ENCODE measurements at places on chromosomes 12 and 14. TPM values are rescaled to one million over a fixed set of nuclear protein-coding genes. Genes with fewer than 3 reads are reported as not detected.

- no peak for DNase-seq
Measured at GRCh38 chr14:51464411-51464810, 187.3 kb upstream of the FRMD6 start.

DNA sequence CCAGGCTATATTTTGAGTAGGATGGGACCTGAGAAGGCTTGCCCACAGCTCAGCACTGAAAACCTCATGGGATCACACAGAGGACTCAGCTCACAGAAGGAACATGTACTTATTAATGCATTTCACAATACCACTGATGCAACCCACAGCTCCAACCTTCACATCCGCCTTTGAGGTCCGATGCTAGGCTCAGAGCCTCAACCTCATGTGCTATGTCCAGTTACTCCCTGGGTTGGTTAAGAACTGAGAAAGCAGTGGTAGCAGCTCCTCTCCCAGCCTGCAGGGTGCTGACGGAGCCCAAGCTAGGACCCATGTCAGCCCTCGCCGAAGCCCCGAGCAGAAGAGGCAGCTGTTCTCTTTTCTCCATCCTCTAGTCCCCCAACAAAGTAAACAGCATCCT lies 52.9 kb downstream of the SPTB start:
- DNase-seq: no peak

- DNase-seq: no peak
Measured at GRCh38 chr12:47832263-47832933, 12.7 kb upstream of the HDAC7 start.

DNA sequence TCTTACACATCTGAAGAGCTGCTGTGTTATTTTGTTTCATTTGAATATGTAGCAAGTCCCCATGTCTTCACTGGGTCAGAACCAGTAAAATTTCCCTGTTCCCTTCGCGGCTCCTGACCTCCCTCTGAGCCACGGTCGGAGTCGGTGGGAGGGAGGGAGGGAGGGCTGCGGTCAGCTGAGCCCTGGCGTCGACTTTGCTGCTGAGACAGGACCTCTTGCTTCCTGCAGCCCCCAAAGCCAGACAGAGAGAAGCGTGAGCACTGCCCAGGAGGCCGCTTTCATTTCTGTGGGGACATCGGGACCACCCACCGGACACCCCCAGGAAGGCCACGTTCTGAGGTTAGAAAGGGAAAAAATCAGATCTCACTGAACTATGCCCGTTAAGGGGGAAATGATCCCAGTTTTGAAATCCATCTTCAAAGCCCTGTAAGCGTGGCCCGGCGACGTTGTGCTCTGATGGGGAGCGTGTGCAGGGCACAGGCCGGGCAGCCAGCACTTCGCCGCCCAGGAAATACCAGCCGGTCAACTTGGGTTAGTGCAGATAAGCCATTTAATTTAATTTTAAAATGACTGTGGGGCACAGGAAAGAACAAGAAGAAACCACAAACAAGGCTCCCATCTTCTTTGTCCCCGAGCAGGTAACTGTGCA lies 42.1 kb downstream of the NOC4L start:
- DNase-seq: peak; percentile 75

DNA sequence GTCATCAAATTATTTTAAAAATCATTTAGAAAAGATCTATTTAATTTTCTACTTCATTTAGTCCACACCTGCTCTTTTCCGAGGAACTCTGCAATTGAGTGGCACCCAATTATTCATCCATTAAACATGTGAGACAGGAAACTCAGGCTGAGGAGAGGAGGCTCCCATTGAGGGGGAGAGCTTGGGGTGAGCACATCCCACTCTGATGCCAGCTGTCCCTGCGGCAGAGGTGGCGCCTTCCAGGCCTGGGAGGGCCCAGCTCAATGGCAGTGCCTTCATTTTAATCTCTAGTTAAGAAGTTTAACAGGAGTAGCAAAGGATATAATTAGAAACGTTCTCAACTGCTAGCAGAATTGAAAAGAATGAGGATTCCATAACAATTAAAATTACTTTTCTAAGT lies 92.0 kb downstream of the ITPR2 start:
- DNase-seq: no peak

- DNase-seq: peak; percentile 27
Measured at GRCh38 chr12:102769323-102769916, 147.6 kb downstream of the PAH start.

- peak; percentile 84 for DNase-seq
Measured at GRCh38 chr12:110698171-110698902, 9.4 kb upstream of the HVCN1 start.

GRCh38 chr12:80925237-80925636 lies 12.5 kb downstream of the LIN7A start:
- no peak for DNase-seq

GRCh38 chr12:51346581-51346980 lies at the start of gene CELA1:
Gene CELA1 (minus strand): TSS chr12:51346679. CDS start chr12:51346638, 41 bp downstream.
- DNase-seq: no peak

GRCh38 chr12:46402941-46403718 lies 30.6 kb upstream of the SLC38A2 start:
- no peak for DNase-seq

LRTM2 gene
- 0.42 TPM for total RNA-seq

TMEM132C gene
- 0.22 TPM for total RNA-seq

All from H7 (cell line).